ENCODE measurements at places on chromosomes 2 and 18.

- DNase-seq, result no peak
These were observed 329.3 kb downstream of the INSIG2 start for GRCh38 chr2:118417406-118418120.

GRCh38 chr2:23065936-23066335 is 319.0 kb upstream of the KLHL29 start:
- DNase-seq, result no peak

DNA sequence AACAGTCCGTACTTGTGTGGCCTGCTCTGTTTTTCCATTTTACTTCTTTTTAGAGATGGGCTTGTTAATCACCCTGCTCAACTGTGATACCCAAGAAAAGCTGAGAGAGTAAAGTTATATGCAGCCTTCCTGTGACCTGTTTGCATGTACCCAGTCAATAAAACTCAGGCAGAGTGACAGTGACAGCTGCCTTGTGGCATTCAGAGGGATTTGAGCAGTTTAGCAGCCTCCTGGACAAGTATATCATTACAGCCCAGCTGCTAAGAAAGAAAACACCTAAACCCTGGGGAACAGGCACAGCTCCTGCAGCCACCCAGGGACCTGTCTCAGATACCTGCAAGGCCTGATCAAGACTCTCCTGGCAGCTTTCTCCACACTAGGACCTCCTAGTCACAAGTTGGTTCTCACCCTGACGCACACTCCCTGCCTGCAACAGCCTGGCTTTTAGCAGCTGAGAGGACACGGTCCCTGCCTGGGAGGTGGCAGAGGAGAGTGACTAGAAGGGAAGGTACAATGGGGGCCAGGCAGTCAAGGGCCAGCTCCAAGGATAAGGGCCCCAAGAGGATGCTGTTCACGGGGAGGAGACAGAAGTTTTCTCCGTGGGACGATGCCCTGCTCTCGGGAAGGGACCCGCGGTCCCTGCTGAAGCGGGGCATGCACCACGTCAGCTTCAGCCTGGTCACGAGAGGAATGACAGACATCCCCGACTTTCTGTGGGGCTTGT is at the start of gene LRRC30:
Gene LRRC30 (plus strand): TSS at position 464 of the 724 bp plus-strand sequence. CDS start 50 bp downstream, at position 514.
- DNase-seq, result no peak

GRCh38 chr2:28869494-28870145 is 489 bp downstream of the TRMT61B start:
- peak; percentile 5 for DNase-seq

- DNase-seq, result no peak
These were observed 33.9 kb upstream of the DOCK10 start for GRCh38 chr2:225076125-225076524.

DNA sequence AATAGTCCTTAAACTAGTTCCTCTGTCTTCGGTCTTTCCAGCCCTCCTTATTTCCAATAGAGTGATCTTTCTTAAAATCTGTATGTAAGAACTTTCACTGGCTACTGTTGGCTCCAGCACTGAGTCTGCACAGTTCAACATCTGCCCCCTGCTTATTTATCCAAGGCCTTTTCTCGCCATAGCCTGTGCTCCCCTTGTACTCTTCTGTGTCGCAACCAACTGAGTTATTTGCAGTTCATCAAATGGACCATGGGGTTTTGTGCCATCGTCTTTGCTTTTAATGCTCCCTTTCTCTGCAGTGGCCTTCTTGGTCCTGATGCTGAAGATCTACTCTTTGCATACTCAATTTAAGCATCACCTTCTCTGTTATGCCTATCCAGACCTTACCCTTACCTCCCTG is 77.3 kb downstream of the DSC3 start:
- DNase-seq, result no peak

DNA sequence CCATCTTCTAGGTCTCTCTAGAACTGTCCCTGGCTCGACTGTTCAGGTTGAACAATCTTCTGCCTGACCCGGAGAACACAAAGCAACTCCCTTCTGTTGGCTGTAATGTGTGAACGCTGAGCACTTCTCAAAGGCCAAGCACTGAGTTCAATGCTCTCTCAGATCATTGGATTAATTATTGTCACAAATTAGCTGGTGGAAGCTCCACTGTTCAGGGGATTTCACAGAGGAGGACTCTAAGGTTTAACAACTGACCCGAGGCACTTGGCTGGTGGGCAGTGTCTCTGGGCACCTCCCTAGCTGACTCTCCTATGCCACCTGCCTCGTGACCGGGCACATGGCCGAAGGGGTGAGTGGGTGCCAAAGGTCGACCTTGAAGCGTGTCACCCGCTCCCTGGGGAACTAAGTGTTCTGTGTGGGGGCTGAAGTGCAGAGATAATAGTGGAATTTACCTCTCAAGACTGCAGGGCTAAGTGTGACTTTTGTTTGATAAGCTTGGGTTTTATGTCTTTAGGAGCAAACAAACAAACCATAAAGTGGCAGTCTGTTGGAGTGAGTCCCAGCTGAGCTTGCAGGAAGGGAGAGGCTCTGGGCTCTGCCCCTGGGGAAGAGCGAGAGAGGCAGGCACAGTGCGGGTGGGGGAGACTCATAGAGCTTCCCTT is 64.8 kb downstream of the BCL2L11 start:
- no peak for DNase-seq

DNA sequence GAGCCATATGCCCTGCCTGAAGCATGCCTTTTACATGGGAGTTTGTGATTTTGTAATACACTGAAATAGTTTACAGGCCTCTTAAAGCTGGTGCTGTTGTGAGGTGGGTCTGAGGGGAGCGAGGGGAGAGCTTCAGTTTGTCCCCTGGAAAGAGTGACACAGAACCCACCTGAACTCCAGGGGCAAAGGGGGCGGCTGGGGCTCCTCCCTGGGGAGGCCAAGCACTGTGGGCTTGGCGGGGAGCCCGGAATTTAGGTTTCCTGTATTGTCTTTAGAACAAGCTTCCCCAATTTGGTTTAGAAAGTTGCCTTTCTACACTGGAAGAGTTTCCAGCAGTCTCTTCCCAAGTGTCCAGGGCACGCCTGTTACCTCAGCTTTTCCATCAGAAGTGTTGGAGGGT is 75.7 kb downstream of the VAPA start:
- no peak for DNase-seq

DNA sequence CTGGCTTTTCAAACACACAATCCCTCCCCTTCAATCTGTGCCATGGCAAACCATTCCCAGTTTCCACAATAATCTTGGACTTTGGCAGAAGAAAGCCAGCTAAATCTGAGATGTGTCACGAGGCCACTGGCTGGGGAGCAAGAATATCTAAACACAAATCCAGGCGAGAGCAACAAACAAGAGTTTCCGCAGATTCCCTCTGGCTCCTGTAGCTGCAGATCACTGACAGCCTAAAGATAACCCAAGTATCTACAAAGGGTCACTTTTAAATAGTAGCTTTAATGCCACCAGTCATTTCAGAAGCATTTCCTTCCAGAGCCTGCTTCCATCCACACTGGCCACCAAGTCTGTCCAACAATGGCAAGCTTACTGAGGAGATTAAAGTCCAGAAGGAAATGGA is 86.9 kb downstream of the ACVR1 start:
- DNase-seq, result no peak

GRCh38 chr2:86621280-86621943 is 2.3 kb downstream of the RNF103 start:
- no peak for DNase-seq

DNA sequence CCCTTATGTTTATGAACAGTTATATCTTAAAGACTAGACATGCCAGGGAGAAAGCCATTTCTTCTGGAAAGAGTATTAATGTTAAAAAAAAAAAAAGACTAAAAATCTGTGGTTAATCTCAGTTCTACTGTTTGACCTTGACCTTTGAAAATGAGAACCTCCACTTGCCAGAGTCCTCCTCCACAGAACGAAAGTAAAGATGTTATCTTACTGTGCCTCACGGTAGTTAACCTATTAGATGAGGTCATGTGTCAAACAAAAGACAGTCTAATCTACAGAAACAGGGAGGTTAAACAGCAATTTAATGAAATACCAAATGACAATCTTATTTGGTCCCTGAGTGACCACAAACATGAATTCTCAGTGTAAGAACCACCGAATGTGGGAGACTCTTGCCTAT is 51.2 kb downstream of the SLC14A2 start:
- no peak for DNase-seq

DNA sequence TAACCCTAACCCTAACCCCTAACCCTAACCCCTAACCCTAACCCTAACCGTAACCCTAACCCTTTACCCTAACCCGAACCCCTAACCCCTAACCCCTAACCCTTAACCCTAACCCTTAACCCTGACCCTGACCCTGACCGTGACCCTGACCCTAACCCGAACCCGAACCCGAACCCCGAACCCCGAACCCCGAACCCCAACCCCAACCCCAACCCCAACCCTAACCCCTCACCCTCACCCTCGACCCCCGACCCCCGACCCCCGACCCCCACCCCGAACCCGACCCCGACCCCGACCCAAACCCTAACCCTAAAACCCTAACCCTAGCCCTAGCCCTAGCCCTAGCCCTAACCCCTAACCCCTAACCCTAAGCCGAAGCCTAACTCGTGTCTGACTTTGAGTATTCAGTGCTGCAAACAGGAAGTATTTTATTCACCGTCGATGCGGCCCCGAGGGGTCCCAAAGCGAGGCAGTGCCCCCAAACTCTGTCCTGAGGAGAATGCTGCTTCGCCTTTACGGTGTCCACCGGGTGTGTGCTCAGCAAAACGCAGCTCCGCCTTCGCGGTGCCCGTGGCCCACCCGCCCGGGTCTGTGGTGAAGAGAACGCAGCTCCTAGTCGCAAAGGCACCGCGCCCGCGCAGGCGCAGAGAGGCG is 36.0 kb downstream of the FAM110C start:
- no peak for DNase-seq

DNA sequence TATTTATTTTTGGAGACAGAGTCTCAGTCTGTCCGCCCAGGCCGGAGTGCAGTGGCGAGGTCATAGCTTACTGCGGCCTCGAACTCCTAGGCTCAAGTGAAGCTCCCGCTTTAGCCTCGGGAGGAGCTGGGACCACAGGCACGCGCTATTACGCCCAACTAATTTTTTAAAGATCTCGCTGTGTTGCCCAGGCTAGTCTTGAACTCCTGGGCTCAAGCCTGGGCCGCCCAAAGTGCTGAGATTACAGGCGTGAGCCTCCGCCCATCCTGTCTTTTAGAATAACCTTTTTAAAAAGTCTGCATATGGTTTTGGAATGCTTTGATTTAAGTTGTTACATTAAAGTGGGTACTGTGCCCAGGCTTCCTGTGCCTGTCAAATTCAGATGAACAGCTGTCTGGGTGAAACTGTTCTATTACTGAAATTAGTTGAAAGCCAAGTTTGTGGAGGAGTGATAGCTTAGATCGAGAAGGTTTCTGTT is 944 bp downstream of the RAB3GAP1 start:
- DNase-seq, result no peak

- DNase-seq, result no peak
These were observed 37.7 kb downstream of the NETO1 start for GRCh38 chr18:72830109-72830508.

GRCh38 chr2:73913414-73914054 is 13.1 kb upstream of the DGUOK start:
- no peak for DNase-seq

DNA sequence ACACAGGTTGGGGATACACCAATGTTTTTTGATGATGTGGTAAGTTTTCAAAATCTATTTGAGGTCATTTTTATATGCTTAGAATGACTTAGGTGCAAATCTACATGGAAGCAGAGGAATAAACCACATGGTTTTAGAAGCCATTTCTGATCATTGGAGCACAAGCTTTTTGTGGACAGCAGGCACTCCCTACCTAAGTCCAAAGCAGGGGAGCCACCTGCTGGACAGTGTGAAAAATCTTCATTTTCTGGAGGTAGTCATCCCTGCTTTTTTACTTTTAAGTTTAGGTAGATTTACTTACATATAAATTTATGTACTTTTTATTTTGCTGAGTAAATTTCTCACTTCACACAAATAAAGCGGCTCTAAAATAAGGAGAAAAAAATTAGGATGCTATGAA is 323.2 kb downstream of the PLCL1 start:
- DNase-seq, result no peak

GRCh38 chr2:16088035-16088801 is 147.9 kb downstream of the MYCN start:
- no peak for DNase-seq

GRCh38 chr2:128401680-128402079 is 83.0 kb upstream of the HS6ST1 start:
- DNase-seq, result no peak

DNA sequence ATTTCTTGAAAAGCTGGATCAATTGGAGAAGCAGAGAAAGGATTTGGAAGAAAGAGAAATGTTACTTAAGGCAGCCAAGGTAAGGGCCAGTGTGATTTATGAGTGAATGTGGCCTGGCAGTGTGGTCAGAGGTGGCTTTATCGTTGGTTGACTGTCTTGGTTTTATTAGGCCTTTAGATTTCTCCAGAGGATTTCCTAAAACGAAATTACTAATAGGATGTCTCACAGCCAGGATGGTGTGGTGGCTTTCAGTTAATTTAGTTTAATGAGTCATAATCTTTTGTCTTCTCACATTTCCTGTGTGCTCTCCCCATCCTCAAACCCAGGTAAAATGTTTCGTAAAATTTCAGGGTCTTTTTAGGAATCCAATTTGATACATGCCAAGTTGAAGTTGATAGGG is 100.8 kb downstream of the TAF4B start:
- DNase-seq, result no peak

DNA sequence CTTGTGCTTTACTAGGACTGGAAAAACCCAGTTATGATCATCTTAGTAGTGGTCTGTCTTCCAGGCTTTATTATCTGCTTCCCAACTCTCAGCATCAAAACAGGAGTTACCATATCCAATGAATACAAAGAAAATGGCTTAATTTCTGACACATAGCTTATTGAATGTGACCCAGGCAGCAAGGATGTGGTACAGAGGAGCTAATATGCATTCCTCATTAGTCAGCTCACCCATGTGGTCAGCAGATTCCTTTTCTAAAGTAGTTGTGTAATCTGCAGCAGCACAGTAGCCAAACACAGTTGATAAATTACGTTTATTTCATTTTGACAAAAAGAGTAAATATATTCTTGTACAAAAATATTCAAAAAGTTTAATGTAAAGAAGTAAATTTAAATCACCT is 43.6 kb downstream of the TSPYL6 start:
- DNase-seq, result no peak

- DNase-seq, result no peak
These were observed 207.4 kb downstream of the NEDD4L start for GRCh38 chr18:58251416-58251815.

DNA sequence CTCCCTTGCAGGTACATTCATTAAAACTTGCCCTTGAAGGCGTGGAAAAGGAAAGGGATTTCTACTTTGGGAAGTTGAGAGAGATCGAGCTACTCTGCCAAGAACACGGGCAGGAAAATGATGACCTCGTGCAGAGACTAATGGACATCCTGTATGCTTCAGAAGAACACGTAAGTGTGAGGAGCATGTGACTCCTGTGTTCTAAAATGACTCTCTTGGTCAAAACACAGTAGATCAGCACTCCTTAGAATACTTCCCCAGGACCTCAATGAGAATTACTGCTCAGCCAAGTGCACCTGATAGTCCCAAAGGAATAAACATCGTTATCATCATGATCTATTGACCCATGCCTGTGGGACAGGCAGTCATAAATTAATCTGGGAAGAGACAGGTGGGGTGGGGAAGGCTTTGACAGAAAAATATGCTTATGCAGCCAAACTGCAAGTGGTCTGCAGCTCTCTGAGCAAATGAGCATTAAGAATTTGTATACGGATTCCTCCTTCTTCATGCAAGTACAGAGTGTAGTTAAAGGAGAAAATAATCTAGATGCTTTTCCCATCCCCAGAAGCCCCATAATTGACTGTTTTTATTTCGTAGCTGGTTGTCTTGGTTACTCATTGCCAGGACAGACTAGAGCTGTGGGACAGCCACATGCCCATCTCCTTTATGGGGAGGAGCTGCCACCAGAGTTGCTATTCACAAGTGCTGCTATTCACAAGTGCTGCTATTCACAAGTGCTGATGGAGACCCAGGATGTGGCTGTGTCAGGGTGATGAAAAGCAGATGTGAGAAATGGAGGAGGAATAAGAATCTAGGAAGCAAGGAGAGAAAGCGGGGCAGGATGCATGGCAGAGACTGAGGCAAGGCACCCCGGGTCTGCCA is 91.0 kb downstream of the MAPRE2 start:
- DNase-seq, result no peak

Data from memory B cell (primary cell).